ENCODE measurements at places on chromosomes 4 and X.

GRCh38 chr4:29538889-29539646, 1181.1 kb upstream of the PCDH7 start:
- DNase-seq, result no peak

GRCh38 chrX:106932492-106932923, 12.3 kb downstream of the CLDN2 start:
- no peak for DNase-seq

DNA sequence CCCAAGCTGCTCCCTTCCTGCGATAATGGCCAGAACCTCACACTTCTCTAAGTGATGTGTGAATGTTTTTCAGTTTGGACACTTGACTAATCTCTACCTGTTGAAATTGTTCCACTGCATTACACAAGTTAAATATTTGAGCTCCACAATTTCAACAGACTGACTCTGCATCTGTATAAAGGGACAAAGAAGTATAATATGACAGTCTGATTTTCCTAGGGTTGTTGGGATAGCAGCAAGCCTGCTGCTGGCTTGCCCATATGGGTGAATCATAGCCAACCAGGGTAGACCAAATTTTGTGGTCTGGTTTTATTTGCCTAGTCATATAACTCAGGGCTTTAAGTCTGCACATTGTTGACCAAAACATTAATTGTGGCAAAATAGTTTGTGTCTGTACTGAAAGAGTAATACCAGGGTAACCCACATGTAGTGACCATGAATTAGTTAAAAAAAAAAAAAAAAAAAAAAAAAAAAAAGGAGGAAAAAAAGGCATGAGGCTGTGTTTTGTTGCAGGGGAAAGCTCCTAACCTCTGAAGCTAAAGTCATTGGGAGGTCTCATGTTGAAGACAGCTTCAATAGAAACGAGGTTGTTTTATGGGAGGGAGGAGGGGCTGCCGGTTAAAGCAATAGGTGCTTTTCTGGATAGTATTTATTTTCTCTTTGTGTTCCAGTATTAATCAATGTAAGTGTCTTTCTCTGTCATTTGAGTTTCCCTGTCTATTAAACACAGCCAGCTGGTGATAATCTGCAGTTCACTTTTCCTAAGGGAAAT, 534.2 kb downstream of the RAB28 start:
- no peak for DNase-seq

GRCh38 chr4:1693131-1693896, 9.2 kb upstream of the FAM53A start:
- DNase-seq, result no peak

DNA sequence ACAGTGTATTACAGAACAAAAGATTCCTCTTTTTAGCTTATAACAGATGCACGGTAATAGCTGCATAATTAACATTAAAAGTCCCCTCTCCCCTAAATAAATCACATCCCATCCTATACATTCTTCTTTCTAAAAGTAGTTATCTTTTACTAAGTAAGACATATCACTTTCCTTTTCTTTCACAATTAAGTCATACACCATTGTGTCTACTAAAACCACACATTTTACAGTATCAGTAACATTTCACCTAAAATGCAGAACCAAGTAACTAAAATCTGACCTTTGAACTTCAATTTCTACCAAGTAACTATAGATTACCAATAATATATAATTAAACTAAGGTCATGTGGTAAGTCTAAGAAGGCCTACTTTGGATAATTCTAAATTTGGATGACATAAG, 14.2 kb downstream of the DHX15 start:
- no peak for DNase-seq

DNA sequence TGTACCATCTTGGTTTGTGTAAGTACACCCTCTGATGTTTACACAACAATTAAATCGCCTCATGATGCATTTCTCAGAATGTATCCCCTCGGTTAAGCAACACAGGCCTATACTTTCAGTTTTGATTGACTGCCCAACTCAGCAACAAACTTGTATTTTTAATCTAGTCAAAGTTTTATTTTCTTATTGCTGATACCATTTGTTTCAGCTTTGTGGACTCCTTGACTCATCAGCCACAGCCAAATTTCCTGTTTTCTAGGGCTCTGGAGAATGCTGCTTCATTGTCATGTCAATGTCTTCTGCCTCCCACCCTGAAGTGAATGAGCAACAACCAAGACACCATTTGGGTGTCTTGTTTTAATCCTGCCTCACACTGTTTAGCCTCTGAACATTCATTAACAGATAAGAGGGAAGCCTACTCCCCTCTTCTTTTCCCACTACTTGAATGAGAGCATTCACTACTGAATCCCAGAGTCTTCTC, 14.0 kb downstream of the BBS12 start:
- no peak for DNase-seq

GRCh38 chrX:120309873-120310705, 1.2 kb downstream of the TMEM255A start:
- DNase-seq, result no peak

GRCh38 chr4:150104404-150105027, 26.3 kb downstream of the DCLK2 start:
- DNase-seq, result no peak

GRCh38 chrX:103727115-103727514, 16.4 kb downstream of the TMEM31 start:
- DNase-seq, result no peak

DNA sequence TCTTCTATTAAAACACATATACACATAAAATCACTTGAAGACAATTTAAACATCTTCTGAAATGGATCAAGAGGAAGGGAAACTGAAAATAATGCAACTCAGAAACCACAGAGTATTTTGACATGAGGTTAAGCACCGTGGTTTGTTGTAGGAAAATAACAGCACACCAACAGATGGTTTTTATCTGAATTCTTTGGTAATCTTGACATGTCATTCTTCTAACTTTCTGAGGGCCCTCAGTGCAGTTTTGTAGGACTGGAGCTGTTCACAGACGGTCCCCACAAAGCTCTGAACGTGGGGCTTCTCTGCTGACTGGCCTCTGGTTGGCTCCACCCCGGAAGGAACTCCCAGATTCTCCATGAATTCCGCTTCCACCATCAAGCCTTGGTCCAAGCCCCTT, 16.0 kb upstream of the TLR8 start:
- no peak for DNase-seq

DNA sequence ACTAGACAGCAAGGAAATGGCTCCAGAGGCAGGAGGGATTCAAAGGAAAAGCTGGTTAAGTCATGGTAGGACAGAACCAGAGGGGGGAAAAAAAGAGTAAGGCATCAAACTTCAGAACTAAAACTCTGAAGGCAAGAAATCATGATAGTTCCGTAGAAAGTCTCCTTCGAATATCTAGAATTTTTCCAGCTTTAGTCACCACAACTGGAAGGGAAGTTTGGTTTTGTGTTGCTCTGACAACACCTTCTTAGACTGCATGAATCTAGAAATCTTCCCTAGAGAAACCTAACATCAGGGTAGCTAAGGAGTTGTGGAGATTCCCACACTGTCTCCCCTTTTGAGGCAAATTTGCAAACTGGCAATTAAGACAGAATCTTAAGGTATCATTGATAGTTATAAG, 33.7 kb downstream of the AMMECR1 start:
- DNase-seq, result no peak

DNA sequence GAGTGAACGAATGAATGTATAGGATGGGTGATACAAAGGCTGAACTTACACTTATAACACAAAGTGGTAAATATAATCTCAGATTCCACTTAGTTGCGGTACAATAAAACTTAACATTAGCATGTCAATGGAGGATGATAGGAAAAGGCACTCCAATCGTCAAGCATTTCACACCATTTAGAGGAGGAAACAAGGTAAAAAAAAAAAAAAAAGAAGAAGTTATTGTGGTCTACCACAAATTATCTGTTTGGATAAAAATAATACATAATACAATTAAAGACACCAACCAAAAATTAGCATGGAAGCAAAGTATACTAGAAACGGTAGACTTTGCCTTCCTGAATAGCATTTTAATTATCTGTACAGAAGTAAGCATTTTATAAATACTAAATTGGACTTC, 205.5 kb downstream of the PPP3CA start:
- DNase-seq, result no peak

DNA sequence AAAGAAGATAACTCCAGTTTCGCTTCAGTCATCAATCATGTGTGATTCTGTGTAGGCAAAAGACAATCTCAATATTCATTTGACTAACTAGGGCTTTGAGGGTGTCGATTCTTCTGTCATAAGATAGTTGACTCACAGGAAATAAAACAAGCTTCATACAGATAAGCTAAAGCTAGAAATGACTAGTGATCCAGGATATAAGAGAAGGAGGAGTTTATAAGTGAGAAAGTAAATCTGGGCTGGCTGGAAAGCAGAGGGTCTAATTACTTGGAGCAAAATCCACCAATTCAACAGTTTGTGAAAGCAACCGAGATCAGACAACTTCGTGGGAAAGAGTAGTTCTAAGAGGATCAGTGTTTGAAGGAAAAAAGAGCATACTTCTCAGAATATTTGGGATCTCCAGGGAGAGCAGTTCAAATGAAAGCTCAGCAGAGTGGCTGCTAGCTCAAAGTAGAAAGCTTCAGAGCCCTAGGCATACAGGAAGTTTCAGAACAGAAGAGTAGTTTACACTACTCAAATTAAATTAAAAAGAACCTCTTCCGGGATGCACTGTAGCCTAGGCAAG, 429.3 kb downstream of the INPP4B start:
- DNase-seq, result no peak

GRCh38 chrX:81316163-81316562, 114.3 kb downstream of the SH3BGRL start:
- no peak for DNase-seq

GRCh38 chrX:76183289-76184049, 10.6 kb downstream of the PBDC1 start:
- no peak for DNase-seq

DNA sequence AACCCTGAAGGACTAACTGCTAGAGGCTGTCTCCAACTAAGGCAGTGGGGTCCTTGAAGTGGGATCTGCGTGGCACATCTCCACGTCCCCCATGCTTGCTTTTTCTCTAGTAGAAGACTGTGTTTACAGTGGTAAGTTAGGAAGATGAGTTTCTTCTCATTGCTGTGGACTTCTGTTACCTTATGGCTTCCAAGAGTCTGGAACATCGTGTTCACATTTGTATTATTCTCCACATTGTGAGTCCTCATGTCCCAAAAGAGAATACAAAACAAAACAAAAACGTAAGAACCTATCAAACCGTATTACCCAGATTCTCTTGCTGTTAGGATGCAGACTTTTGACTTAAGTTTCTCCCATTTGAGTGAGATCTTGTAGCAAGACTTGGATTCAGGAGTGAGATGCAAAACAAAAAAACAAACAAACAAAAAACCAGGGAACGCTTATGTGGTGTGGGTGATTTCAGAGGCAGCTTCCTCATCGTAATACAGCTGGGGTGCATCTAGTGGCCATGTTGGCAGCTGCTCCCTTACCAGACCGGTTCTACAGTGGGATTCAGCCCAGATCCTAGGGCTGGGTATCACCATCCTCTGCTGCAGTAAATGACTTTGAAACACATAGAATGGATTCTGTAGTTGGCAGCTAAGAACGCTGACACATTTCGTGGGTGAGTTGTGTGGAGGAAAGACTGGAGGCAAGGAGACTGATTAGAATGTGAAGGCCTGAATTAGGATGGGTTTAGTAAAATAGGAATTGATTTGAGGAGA, 41.3 kb downstream of the TMEM131L start:
- DNase-seq, result no peak

- no peak for DNase-seq
These were observed 215.7 kb downstream of the TMA16 start for GRCh38 chr4:163710158-163710557.

GRCh38 chr4:48503233-48504025, 13.4 kb downstream of the ZAR1 start:
- DNase-seq, result no peak

DNA sequence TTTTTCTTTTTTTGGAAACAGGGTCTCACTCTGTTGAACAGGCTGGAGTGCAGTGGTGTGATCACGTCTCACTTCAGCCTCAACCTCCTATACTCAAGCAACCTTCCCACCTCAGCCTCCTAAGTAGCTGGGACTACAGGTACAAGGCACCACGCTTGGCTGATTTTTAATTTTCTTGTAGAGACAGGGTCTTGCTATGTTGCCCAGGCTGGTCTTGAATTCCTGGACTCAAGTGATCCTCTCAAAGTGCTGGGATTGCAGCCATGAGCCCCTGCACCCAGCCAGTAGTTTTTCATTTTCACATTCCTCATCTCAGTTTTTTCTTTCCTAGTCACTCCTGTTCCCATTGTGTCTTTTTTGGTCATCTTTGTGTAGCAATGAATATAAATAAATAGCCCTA, 11.1 kb downstream of the USO1 start:
- DNase-seq, result no peak

Data from D721Med (cell line).